NCI-H1092 treated with DMSO at 0.1 percent for 48 hours (cell line): ENCODE measurements at places on chromosomes 1 and 21.
A peak's percentile ranks its signal among the peaks of the same experiment; 100 is the strongest.

- DNase-seq: no peak
Observed at GRCh38 chr1:98086156-98086555, 165.3 kb upstream of the DPYD start.

GRCh38 chr1:155086856-155087535, 8.4 kb downstream of the EFNA3 start:
- DNase-seq: no peak

DNA sequence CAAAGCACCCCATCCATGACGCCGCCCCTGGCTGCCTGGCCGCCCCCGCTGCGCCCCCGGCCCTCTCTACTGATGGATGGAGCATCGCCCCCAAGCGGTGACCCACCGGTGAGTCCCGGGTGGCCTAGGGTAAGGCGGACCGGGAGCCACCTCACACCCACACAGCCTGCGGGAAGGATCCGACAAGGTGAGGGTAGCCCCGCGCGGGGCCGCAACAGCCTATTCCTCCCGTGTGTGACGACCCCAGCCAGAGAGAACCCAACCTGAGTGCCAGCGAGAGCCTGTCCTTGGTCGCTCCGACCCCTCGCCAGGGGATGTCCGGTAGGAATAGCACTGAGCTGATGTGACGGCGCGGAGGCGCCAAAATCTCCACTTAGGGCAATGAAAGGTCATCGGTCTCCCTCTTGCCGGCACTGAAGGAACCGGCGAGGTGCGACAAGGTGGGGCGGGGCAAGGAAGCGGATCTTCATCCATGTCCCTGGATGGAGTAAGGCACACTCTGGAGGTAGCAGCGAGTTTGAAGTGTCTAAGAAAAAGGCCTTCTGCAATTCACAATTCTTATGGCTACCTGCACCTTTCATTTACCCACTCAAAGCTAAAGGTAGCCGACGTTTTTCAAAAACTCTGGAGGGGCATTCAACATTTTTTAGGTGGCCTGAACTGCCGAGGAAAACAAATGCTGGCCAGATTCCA, 19.7 kb upstream of the CHIA start:
- no peak for DNase-seq

DNA sequence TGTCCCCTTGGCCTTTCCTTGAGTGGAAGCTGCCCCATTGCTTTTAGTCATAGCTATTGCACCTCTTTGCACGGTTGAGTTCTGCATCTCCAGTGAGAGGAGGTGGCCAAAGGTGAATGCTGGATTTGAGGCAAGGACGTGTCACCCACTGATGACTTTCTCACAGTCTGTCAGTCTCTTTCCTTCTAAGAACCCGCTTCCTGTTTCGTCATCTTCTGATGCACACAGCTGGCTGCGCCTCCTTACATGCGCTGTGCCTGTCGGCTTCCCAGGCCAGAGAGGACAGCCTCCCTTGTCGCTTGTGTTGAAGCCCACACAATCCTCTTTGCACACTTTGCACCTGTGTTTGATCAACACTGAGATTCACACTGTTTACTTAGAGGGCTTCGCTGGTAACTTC, 41.8 kb upstream of the PWP2 start:
- DNase-seq: no peak

- DNase-seq: no peak
Observed at GRCh38 chr1:206723805-206724472, 39.2 kb downstream of the MAPKAPK2 start.

DNA sequence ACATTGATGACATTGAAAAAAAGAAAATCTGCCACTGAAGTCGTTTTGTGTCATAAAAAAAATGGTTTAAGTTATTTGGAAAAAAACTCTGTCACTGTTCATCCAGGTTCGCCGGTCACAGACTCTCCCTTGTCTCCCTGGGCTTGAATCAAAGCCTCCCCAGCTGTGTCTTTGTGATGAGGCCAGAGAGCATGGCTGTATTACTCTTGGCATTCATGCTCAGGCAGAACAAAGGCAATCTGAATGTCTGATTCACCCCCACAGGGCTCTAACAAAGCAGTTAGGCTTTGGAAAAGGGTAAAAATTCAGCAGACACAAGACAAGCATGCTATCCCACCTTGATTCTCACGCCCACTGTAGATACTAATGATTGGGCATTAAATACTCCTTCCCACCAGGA, 304.3 kb upstream of the PLD5 start:
- no peak for DNase-seq

GRCh38 chr1:192522673-192523072, 52.9 kb upstream of the RGS1 start:
- DNase-seq: no peak

DNA sequence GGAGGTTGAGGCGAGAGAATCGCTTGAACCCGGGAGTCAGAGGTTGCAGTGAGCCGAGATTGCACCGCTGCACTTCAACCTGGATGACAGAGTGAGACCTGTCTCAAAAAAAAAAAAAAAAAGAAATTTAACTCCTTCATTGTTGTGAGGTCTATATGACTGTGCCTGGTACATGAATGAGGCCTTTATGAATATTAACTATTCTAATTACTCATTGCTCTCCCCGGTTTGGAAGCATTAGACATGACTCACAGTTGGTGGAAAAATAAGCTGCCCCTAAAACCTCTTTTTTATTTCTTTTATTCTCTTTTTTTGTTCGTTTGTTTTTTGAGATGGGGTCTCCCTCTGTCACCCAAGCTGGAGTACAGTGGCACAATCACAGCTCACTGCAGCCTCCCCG, 3.3 kb downstream of the NPPB start:
- DNase-seq: no peak

GRCh38 chr1:153470707-153471106, 10.3 kb upstream of the S100A7 start:
- no peak for DNase-seq

- DNase-seq: no peak
Observed at GRCh38 chr1:226618380-226618779, 69.8 kb downstream of the STUM start.

DNA sequence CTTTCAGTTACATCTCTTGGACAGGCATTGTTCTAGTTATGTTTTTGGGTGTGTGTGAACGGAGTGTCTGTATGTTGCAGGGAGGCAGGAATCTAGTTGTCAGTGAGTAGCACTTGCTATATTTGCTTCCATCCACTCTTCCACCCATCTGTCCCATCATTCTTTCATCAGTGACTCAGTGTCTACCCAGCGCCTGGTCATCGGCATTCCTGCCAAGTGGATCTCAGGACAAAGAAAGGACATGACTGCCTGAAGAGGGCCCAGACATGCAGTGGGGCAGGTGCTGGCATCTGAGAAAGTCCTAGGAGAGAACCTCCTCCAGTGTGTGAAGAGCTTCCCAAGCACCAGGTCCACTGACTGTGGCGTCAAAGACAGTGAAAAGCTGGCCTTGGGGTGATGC, 27.3 kb upstream of the MAGOH start:
- no peak for DNase-seq

- DNase-seq: no peak
Observed at GRCh38 chr1:78143152-78143551, 97.4 kb downstream of the GIPC2 start.

- peak; percentile 3 for DNase-seq
Observed at GRCh38 chr1:112614460-112615065, 4.4 kb downstream of the ST7L start.

DNA sequence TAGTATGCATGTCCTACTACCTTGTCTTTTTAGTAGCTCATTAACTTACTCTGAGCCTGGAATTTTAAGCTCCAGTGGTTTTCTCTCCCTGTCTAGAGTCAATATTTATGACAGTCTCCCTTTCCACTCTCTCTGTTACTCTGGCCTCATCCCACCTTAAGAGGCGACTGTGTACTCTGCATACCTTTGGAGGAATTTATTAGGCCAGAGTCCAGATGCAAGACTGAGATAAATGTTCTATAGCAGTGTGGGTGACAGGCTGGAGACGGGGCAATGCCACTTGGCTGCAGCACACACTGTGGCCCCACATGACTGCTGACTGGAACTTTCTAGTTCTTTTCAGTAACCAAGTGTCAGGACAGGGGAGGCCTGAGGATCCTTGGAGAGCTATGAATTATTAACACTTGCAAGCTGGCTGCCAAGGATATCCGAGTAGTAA, 4.1 kb upstream of the PDZK1 start:
- DNase-seq: no peak
